ENCODE measurements at places on chromosomes 7 and 10.

GRCh38 chr7:128112018-128112780 lies 81.0 kb upstream of the LRRC4 start:
- DNase-seq: no peak

DNA sequence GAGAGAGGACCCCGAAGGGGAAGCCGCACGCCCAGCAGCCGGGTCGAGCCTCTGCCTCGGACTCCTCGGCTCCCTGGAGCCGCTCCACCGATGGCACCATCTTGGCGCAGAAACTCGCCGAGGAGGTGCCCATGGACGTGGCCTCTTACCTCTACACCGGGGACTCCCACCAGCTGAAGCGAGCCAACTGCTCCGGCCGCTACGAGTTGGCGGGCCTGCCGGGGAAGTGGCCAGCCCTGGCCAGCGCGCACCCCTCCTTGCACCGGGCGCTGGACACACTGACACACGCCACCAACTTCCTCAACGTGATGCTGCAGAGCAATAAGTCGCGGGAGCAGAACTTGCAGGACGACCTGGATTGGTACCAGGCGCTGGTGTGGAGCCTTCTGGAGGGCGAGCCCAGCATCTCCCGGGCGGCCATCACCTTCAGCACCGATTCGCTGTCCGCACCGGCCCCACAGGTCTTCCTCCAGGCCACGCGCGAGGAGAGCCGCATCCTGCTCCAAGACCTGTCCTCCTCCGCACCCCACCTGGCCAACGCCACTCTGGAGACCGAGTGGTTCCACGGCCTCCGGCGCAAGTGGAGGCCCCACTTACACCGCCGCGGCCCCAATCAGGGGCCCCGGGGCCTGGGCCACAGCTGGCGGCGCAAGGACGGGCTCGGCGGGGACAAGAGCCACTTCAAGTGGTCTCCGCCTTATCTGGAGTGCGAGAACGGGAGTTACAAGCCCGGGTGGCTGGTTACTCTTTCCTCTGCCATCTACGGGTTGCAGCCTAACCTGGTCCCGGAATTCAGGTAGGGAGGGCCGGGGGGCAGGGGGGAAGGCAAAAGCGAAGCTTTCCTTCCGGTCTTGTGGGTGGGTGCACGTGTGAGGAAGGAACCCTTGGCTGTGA lies 973 bp downstream of the GPR158 start:
- no peak for DNase-seq

DNA sequence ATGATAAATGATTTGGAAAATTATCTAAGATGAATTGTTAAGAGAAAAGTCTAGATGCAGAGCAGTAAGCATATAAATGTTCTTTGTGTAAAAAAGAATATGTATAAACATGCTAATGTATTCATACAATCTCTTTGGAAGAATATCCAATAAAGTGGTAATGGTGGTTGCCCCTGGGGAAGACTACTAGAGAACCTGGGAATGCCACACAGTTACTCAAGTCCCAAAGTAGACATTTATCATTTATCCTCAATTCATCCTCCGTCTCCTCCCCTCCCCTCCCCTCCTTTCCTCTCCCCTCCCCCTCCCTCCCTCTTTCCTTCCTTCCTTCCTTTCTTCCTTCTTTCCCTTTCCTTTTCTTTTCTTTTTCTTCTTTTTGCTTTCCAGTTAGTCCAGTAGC lies 51.7 kb downstream of the LRRC18 start:
- DNase-seq: no peak

DNA sequence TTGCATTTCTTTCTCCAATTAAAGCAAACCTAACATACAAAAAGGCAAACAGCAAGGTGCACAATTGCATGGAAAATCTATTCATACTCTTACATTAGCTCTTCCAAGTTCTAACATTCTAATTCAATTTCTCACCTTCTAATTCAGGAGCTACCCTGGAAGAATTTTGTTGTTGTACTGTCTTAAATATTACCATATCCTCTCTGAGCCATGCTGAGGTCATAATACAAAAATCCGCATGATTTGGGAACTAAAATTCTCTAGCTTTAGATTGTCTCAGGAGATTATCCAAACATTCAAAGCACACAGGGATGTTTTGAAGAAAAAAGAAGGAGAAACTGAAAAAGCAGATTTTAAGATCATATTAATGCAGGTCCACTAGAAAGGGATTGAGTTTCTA lies 229.9 kb downstream of the KIAA1217 start:
- DNase-seq: no peak

DNA sequence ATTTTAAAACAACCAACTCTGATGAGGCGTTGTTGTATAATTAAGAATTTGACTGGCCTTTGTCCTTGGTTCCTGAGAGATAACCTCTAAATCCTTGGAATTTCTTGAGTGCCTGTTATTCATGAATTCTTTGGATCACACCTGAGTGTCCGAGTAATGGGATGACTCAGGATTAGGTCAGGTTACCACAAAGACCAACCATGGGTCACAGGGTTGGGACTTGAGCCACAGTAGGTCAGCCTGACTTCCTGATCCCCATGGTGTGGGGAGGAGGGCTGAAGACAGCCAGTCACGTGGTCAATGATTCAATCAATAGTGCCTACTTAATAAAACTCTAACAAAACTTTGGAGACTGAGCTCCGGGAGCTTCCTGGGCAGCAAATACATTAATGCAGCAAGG lies 192.5 kb downstream of the GFRA1 start:
- DNase-seq: no peak

GRCh38 chr7:117630907-117631564 lies 151.2 kb downstream of the CFTR start:
- DNase-seq: no peak

GRCh38 chr7:8637322-8637721 lies 203.9 kb downstream of the NXPH1 start:
- DNase-seq: no peak

DNA sequence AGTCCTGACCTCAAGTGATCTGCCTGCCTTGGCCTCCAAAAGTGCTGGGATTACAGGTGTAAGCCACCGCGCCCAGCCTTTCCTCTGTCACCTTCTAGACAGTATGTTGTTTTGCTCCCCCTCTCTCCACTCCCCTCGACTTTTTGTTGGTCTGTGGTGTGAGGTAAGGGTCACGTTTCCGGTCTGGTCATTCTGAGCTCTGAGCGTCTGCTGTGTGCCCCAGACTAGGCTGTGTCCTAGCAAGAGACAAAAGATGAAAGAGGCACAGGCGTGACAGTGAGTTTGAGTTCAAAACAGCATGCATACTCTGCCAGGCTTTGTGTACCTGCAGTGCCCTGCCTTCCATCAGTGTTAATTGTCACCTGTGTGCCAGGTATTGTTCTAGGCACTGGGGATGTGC lies 87.4 kb upstream of the PPIF start:
- no peak for DNase-seq

GRCh38 chr7:100612730-100613390 lies 520 bp downstream of the MOSPD3 start:
- DNase-seq: no peak

DNA sequence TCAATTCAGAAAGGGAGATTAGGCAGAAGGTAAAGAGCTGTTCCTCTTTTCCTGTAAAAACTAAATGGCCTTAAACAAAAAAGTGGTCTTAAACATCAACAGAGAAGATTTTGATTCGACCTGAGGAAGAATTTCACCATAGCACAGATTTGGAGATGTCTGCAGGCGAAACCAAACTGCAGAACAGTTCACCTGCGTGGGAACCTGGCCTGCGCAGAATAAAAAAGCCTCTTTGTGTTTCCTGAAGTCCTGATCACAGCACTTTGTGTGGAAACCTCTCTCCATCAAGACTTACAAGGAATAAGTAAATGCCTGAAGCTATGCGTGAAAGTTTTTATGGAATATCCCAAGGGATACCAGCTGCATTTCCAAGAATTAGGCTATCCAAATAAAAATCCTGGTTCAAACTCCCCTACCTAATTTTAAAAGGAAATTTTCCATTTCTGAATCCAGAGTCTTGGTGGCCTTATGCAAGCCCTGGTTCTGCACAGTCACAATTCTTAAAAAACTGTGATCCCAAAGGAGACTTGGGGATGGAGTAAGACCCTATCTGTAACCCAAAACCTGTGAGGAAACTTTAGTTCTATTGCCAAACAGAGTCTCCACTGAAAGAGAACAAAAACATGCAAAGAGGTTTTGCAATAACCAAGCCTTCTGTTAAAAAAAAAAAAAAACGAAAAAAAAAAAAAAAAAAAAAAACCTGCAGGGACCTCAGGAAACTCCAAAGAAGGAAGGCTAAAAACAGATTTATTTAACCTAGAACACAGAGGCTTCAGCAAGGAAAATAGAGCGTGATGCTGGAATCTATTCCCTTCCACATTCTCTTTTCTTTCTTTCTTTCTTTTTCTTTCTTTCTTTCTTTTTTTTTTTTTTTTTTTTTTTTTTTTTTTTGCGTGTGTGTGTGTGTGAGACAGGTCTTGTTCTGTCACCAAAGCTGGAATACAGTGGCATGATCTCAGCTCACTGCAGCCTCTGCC lies 10.4 kb downstream of the CALML3 start:
- no peak for DNase-seq

DNA sequence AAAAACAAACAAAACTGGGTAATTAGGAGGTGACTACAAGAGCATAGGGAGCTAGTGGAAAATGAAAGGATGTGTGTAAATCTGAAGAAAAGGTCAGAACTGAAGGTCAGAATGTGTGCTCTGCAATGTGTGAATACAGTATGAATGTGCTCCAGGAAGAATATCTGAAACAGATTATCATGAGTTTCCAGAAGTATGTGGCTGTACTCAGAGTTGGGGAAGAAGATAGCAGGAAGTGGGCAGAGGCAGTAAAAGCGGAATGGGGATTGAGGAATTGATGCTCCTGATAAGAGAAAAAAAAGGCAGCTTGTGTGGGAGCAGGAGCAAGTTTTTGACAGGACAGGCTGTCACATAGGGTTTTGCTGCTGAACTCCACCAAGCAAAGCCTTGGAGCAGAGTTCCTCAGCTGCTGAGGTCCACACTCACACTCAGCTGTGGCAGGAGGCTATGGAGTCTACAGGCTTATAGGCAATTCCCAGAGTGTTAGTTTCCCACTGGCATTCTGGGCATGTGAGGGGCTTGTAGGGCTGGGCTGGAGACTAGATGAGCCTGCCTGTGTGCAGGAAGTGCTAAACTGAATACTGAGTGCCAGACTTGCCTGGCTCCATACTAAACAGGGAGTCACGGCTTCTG lies 22.9 kb downstream of the H2AZ2 start:
- no peak for DNase-seq

GRCh38 chr10:99537989-99538917 lies 5.5 kb downstream of the NKX2-3 start:
- DNase-seq: no peak

- no peak for DNase-seq
These were observed 161.6 kb downstream of the BICC1 start for GRCh38 chr10:58674251-58674650.

DNA sequence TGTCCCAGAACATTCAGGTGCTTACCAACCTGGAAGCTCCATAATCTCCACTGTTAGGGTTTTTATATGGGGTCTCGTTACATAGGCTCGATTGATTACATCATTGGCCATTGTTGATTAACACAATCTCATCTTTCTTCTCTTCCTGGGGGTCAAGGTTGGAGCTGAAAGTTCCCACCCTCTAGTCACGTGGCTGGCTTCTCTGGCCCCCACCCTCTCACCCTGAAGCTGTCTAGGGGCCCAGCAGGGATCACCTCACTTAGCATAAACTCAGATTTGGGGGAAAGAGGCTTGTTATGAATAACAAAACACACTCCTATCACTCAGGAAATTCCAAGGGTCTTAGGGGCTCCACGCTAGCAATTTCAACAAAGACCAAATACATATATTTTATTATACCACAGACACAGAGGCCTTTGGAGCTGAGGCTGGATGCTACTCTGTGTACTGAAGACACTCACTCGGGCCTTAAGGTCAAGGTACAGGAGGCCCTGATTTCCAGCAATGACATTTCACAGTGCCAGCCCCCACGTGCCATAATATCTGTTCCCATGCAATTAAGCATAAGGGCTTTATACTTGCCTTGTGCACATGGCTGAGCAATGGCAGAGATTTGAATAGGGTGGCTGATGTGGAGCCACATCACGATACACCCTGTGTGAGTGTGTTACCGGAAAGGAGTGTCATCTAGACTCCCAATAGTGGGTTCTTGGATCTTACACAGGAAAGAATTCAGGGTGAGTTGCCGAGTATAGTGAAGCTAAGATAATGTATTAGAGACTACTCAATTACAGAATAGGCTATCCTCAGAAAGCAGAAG lies 108.2 kb downstream of the COL26A1 start:
- no peak for DNase-seq

DNA sequence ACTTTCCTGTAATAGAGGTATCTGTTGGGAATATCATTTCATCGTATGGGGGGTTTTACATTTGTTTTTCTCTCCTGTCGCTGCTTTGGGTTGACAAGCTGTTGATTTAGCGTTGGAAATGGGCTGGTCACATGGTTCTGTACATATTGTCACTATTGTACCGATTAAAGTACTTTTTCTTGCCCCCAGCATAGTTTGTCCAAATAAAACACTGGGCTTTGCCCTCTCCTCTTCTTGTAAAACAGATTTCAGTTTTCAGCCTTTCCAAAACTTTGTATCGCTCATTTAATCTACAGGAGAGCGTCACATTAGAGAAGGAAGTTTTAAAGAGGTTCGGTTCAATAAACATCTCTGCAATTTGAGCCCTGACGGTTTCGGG lies 4.0 kb downstream of the BMI1 start:
- no peak for DNase-seq

DNA sequence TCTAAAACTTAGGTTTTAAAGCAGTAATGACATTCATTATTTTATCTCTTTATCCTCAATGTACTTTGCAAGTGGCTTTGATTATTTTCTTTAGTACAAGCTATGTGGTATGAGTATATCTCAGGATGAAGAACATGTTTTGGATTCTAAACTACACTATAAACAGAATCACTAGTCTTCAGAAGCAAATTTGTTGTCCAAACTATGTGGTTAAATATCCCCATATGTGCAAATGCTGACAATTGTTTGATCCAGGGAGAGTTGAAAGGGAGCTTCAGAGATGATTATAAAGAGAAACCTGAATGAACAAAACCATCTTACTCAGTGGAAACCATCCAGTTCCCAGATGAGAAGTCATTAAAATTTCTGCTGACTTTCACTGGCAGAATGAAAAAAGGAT lies 179.3 kb downstream of the MDFIC start:
- no peak for DNase-seq

DNA sequence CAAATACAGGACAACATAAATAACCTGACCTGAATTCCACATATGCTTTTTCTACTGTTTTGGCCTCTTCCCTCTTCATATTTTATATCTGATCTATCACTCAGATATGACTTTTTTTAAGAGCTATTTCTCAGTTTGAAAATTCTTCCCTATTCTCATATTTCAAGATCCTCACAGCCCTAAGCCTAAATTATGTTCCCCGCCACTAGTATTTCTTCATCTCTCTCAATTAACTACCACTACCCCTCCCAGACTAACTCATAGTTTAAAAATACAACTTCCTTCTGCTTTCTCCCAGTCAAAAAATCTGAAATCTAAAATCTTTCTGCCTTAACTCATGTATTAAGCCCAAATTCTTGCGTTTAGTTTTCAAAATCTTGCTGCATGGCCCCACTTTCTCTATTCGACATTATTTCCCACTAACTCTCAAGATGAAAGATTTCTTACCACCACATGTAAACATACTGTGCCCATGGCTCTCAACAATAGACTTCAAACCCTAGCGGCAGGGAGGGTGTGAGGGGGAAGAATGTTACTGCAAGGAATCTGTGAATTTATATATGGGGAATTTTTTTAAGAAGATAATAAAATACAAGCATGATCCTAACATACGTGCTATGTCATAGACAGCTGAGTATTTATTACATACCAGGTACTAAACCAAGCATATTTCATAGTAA lies 64.6 kb downstream of the TFEC start:
- no peak for DNase-seq

- DNase-seq: no peak
These were observed 121.5 kb downstream of the TWIST1 start for GRCh38 chr7:18995811-18996426.

- no peak for DNase-seq
These were observed 91.1 kb downstream of the COL13A1 start for GRCh38 chr10:69892816-69893215.
